ENCODE measurements at places on chromosomes 1 and 21.

- no peak for DNase-seq
Measured at GRCh38 chr1:241356519-241357365, at the start of gene RGS7. RGS7 (minus strand) TSS chr1:241357205.

GRCh38 chr1:9732123-9732971, 80.8 kb downstream of the PIK3CD start:
- DNase-seq, result no peak

GRCh38 chr1:35915693-35916092, 15.2 kb upstream of the AGO3 start:
- no peak for DNase-seq

GRCh38 chr1:203083463-203083921, 2.3 kb downstream of the MYOG start:
- DNase-seq, result no peak

- DNase-seq, result no peak
Measured at GRCh38 chr1:54400329-54400728, 5.9 kb downstream of the SSBP3 start.

- DNase-seq, result no peak
Measured at GRCh38 chr21:45543371-45543709, 1.1 kb upstream of the SLC19A1 start.

GRCh38 chr1:203990118-203990517, 82.8 kb upstream of the SOX13 start:
- DNase-seq, result no peak

DNA sequence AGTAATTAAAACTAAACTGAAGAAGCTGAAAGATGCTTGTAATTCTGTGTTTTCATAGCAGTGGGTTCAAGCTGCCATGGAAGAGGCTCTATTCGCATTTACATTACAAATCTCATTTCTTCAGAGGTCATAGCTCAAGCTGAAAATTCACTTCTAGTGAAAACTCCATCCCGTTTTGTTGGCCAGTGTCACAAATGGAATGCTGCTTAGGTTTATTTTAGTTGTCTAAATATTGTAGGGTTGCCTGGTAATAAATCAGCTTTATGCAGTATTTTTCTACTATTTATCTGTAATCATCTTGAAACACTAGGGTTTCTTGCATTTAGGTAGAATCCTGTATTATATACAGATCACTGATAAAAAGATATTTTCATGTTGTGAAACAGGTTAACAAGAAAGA, 240.6 kb downstream of the PTBP2 start:
- DNase-seq, result no peak

Measured in gastrocnemius medialis (tissue), 4 donors.